ENCODE measurements at places on chromosomes 7 and 10.

GRCh38 chr10:114506871-114507385 is 102.6 kb upstream of the AFAP1L2 start:
- no peak for DNase-seq

DNA sequence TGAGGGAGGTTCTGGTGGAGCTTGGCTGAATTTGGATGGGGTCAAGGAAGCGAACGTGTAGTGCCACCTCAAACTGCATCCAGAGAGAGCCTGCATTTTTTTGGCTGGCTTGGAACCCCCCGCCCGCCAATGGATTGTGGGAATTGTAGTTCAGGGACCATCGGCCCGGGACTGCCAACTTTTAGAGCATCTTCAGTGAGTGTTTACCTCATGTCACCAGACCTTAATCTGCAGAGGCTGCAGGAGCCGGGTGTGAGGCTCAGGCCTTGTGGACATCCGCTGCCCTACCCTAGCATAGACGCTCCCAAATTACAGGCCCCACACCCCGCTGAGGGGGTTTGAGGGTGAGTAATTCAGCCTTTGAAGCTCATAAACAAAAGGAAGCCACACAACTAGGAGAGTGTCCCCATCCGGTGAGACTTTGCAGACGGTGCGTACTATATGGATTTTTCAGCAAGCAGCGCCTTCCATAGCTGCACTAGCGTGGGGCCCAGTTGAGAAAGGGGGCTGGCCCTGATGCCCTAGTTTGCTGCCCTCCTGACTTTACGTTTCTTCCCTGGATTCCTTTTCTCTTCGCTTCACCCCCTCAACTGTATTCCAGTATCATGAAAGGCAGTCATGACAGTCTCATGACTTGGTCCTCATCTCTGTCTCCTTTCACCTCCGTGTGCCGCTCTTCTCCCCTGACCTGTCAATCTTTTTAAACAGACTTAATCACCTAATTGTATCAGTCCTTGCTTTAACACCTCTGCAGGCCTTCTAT is 717 bp downstream of the CNPY4 start:
- peak; percentile 87 for DNase-seq

- DNase-seq, result no peak
Observed at GRCh38 chr10:86359111-86359510, 7.5 kb downstream of the GRID1 start.

- DNase-seq, result no peak
Observed at GRCh38 chr10:33143160-33143728, 185.2 kb upstream of the ITGB1 start.

DNA sequence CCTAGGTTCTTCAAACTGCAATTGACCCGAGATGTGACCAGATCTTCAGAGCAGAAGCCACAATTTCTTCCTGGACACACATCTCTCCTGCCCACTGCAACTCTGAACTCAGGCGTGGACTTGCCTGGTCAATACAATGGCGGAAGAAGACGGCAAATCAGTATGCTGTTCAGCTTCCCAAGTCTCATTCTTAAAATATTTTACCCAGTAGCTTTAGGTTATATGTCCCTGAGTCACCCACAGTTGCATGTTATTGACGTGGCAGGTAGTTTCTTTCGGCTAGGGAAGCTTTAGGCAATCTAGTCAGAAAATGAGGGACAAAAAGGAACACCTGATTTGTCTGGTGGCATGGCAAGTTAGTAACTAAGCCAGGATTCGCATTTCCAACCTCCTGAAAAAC is 22.5 kb downstream of the CEP41 start:
- DNase-seq, result no peak

DNA sequence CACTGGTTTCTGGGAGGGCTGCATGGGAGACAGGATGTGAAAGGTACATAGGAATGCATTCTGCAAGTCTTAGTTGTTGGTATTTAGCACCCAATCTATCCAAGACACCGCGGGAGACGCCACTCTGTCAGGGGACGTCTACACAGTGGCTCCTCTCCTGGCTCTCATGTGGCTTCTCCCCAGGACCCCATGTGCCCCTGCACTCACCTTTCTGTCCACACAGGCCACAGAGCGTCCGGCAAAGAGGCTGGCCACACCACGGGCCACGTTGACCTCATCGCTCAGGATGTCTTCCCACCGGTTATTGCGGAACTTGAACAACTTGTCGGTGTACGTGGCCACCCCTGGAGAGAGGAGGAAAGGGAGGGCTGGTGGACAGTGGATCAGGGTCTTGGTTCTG is 73.4 kb downstream of the GOLGA7B start:
- no peak for DNase-seq

DNA sequence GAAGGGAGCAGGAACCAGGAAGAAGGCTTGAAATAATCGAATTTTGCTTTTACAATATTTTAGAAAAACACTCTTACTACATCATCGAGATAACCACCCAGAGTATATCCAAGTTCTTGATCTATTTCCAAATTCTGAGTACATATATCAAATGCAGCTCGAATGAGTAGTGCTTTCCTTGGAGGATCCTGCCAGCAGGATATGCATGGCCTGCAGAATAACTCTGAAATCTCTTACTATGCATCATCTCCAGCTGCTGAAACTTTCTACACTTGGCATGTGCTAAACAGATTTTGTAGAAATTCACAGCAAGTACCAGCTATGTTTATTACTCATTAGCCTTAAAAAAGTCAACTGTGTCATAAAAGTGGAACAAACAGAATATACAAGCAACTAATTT is 44.0 kb upstream of the ANK3 start:
- no peak for DNase-seq

DNA sequence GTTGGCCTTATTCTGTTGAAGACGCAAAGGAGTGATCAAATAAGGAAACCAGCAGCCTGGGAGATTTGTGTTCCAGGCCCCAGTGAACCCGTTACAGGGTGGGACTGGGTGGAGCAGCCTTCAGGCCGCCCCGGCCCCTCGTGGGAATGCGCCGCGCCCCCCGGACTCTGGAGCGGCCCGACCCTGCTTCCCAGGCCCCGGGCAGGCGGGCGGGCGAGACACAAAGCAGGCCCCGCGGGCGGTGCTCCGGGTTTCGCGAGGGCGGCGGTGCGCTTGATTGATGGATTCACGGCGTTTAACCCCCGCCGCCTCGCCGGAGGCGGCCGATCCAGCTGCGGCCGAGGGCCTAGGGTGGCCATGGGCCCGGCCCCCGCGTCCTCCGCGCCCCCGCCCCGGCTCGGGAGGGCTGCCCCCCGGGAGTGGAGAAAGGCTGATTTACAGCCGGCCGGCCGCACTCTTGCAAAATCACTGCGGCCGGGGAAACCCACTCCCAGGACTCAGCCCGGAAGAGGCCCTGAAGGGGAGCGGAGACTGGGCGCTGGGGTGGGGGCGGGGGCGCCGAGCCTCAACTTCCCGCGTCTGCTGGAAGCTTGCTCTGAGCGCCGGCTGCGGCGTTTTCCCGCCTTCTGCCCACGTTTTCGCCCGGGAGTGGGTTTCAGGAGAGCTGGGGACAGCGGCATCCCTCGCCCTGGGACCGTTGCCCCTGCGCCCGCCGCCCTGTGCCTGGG is 299.6 kb upstream of the NFE2L3 start:
- no peak for DNase-seq

DNA sequence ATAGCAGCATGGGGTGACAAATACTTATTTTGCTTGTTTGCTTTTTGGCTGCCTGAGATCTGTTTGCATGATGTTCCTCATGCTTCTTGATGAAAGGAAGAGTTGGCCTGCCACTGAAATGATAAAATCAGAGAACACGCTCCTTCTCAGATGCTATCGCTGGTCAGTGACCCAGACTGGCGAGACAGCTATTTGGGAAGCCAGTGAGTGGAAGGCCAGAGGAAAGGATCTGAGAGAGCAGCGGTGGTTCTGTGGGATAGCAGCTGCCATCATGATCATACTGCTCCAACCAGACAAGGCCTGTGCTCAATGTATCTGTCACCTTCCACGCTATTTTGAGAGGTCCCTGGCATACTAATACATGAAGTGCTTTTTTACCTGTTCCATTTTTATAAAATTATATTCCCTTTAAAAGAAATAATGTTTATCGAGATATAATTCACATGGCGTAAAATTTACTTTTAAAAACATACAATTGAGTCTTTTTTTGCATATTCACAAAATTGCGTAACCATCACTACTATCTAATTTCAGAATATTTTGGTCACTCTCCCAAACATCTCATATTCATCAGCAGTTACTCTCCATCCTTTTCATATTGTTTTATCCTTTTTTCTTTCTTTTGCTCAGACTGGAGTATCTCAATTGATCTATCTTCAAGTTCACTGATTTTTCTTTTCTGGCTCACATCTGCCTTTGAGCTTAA is 695.1 kb downstream of the TNS3 start:
- DNase-seq, result no peak

GRCh38 chr10:49282306-49282705 is 16.7 kb upstream of the C10orf71 start:
- DNase-seq, result no peak

DNA sequence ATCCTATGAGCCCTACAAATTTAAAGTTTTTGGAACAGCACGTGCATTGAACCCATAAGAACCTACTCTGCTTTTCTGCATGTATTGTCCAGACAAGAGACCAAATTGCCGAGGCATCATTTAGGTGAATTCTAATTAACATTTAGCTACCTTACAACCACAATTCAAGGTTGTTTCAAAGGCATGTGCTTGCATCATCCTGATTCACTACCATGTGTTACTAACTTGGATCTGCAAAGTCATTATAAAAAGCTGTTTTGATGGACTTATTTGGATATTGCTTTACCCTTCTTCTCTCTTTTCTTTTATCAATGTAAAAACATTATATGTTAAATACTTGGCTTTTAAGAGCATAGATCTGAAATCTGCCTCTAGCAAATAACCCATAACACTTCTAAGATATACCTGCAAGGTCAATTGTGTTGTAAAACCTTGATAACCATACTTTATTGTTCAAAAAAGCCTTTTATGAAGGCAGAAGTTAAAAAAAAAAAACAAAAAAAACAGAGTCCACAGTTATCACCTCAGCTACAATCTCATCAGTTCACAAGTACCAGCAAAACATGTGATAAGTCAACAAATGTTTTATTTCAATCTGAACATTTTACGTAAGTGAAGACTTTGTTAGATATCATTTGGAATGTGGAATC is 51.9 kb downstream of the CFTR start:
- no peak for DNase-seq

DNA sequence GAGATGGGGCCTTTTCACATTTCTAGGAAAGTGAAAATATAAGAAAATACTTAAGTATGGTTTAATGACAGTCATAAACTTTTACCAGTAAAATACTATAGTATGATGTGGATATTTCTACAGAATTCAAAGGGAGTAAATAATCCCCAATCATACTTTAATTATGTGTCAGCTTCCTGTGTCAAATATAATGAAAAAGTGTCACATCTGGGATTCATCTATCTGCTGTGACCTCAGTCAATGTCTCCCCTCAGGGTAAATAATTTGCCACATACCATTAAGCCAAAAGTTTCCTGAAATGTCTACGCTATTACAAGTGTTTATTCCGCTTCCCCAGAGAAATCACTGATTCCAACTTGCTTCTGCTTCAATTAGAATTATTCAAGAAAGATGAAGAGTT is 110.5 kb downstream of the ITGA8 start:
- DNase-seq, result no peak

DNA sequence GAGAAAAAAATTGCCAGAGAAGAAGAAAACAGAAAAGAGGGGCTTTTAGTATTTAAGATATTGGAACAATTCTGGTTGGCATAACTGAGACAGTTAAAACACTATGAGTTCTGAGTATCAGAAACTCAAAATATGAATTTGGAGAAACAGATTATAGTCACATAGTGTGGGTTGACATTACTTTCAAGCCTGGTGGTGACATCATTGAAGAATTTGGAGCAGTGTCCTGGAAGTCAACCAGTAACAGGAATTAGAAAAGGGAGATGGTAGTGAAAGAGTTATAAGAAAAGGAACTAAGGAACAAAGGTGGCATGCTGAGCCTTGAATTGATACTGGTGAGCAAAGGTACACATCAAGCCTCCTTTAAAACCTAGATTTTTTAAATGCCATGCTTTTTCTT is 88.2 kb downstream of the ZNF438 start:
- no peak for DNase-seq

DNA sequence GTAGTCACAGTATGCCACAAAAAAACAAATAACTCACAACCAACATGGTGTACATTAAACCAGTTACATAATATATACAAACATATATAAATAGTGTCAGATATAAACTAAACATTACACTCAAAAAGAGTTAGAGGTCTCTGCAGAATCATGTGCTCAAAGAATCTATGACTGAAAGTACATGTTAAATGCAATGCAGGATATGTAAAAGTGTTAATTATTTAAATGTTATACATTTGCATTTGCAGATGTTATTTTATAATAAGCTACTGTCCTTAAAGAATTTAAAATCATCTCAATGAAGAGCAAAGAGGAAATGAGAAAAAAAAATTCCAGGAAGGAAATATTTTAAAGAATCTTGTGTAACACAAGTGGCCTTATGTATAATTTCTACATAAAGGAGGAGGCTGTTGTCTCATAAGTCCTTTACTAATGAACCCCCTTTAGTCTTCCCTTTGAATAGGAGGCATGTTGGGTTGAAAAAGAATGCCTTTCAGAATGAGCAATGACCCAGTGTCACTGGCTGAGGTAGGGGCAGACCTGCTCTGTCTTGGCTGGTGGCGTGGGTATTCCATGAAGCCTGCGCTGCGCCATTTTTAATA is 148.9 kb downstream of the ITGA8 start:
- no peak for DNase-seq

DNA sequence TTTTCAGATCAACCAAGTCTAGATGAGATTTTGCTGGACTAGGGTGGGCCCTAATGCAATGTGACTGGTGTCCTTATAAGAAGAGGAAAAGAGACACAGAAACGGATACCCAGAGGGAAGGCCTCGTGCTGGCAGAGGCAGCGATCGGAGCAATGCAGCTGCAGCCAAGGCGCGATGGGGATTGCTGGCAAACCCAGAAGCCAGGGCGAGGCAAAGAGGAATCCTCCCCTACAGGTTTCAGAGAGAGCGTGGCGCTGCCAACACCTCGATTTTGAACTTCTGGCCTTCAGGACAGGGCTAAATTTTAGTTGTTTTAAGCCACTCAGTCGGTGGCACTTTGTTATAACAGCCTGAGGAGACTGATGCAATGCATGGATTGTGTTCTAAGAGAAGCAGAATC is 157.1 kb upstream of the RHEB start:
- no peak for DNase-seq

DNA sequence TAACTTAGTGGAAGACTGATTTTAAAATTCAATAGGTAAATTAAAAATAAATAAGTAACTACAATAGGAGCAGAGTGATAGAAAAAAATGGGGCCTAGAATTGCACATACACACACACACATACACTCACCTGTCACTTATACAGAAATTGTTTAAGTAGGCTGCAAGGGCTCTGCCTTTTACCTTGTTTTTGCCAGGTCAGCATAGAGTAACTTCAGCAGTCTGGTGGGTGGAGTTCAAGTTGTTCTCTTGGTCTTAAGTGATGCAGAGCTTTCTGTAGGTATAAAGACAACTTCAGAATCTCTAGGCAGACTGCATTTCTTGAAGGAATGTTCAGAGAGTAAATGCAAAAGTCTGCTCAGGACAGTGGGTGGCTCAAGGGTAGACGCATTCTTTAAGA is 457.0 kb downstream of the INHBA start:
- no peak for DNase-seq

Data from C1 segment of cervical spinal cord (tissue), 14 donors.